Activated CD4-positive, alpha-beta T cell treated with anti-CD3 and anti-CD28 coated beads for 4 hours (primary cell): ENCODE measurements at places on chromosomes 5 and 9.

- no peak for DNase-seq
These were observed 15.9 kb downstream of the EBF1 start for GRCh38 chr5:159083548-159084452.

DNA sequence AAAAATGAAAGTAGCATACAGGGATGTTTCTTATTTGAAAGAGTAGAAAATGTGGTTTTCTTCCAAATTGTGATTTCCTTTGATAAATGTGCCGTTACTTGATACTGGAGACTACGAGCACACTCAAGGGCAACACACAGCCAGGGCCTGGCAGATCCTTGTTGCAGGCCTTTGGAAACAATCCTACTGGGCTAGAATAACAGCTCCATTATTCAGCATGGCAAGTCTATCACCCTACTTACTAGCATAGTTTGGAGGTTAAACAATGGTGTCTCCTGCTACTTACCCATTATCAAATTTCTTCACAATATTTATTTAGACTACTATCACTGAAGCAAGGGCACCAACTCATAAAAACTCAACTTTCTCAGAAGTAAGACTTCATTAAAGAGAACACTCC lies 140.8 kb upstream of the ZNF608 start:
- DNase-seq = no peak

GRCh38 chr9:104856413-104856941 lies 71.5 kb downstream of the ABCA1 start:
- no peak for DNase-seq

DNA sequence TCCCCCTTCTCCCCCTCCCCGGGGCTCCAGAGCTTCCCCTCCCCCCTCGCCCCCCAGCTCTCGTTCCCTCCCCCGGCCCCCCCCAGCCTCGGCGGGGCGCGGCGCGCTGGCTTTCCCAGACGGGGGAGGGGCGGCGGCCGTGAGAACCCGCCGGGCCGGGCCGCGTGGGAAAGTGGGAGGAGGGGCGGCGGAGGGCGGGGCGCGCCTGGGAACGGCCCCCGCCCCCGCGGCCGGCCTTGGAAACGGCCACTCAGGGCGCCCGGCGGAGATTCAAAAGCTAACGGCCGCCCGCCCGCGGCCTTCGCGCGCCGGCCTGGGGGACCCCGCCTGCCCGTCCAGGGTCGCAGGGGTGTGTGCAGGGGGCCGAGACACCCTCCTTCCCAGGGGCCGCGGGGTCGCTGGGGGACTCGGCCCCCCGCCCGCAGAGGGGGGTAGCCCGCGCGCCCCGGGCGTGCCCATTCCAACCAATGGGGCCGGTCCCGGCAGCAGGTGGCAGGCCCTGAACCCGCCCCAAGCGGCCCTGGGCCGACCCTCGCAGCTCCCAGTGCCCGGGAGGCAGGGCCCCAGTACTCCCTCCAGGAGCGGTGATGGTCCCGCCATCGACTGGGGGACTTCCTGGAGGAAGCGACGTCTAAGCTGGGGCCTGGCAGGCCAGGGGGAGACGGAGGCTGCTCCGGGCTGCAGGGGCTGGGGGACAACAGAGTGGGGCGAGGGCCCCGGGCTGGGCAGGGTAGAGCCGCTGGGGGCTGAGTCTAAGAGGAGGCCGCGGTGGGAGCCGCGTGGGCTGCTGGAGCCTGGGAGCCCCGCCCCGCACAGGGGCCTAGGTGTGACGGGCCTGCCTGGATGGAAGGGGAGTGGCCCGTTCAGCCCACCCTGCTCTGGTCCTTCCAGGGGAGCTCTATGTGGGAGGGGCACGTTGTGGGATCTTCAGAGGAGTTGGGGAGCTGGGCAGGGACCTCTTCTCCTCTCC lies 14.2 kb upstream of the NRARP start:
- no peak for DNase-seq

DNA sequence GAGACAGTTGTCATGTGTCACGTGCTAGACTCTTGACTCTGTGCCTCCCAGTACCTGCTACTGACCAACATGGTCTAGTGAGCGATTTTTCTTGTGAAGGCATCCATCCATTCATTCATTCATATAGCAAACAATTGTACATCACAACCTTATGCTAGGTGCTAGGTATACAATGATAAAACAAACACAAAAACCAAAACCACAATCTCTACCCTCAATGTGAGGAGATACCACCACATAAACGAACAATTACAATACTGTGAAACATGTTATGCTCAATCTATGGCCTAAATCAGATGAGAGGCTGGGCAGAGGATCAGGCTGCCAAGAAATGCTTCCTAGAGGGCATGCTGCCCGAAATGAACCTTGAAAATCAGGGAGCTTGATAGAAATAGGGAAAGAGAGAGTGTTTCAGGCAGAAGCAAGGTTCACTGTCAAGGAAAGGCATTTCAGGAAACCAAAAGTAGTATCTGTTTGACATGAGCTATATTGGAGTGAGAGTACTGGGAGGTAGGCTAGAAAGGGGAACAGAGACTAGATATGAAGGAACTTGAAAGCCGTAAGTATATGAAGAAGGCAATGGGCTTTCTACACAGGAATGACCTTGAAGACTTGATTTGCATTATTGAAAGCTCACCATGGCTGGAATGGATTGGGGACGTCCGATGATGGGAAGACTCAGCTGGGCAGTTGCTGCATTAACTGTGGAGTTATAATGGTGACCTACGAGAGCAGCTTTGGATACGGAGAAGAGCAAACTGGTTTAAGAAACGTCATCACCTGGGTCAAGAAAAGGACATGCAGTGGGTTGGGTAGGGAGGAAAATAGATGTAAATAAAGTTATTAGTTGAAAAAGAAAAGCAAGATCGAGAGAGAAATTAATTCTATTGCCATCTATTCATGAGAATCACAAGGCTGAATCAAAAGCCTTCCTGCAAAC lies 90.1 kb downstream of the THBS4 start:
- no peak for DNase-seq

GRCh38 chr9:28981129-28981528 lies 1407.8 kb upstream of the C9orf72 start:
- DNase-seq = no peak

DNA sequence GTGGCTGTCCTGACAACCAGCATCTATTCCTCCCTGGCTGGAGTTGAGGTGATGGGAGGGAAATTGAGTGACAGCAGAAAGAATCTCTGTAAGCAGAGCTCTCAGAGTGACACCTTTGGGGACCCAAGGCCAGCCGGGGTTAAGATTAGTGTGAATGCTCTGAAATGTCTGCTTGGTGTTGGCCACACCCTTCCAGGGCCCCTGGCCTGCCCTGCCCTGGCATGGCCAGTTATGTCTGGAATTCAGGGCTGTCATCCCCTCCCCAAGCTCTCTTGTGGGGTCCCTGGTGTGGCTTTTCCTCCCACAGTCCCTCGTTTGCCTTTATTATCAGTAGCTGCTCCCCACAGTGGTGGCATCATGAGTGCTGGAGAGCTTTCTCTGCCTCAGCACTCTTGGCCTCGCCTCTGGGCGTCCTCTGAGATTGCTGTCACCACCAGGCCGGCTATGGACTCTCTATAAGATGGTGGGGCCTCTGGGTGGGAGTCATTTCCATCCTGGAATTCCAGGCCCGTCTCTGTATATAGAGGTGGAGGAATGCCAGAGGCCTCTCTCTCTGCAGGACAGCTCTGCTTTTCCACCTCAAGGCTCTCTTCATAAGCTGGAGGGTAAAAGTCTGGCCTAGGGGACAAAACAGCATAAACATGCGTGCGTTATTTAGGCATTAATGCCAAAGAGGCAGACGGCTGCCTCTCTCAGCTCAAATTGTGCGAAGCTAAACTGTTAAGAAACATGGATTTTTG lies 3.6 kb downstream of the TMEM252 start:
- DNase-seq = no peak

- no peak for DNase-seq
These were observed 20.0 kb downstream of the PCDH1 start for GRCh38 chr5:141858079-141858765.

DNA sequence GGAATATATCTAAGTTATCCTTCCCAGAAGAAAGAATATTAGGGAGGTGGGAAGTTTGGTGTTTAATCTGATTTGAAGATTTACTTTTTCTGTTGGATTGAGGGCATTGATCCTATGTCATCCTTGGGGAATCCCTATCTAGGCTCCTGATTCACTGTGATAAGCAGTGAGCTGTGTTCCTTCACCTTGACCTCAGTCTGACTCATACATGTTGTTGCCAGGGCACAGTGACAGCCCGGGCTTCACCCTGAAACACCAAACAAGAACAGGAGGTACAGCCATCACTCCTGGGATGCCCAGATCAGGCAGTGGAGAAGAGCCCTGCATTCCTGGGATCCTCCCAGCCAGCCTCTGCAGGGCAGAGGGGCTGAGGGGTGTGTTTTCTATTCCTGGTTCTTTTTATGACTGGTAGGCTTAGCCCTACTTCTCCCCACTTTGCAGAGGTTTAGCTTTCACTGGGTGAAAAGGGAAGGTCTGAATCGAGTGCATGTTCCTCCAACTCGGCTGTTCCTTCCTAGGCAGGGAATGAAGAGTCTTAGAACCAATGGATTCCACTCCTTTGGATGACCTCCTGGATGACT lies 3.1 kb upstream of the FAM53C start:
- DNase-seq = no peak

DNA sequence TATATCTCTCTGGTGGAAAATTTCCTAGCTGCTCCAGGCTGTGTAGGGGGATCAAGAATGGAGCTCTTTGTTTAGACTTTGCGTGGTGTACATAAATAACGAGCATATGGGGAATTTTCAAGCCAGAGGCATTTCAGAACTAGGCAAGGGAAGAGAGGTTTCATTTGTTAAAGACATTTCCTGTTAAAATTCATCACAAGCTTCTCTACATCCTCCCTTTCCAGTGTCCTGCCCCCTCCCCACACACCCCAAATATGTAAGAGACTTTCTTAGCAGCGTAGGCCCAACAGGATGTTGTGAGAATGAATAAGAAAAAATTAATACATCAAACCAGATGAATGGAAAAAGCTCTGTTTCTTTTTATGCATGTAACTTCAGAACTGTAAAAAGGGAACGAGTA lies 150.3 kb downstream of the GPBP1 start:
- DNase-seq = no peak

DNA sequence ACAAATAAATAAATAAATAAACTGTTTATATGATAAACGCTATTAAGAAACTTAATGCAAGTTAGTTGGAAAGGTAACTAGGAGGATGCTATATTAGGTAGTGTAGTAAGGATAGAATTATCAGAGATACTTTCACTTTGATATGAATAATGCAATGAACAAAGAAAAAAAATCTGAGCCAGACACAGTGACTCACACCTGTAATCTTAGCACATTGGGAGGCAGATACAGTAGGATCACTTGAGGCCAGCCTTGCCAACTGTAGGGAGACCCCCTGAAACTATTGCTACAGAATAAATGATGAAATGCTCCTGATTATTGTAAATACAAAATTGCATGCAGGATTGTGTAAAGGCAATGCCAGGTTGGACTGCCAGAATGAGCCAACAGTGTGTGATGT lies 109.2 kb downstream of the ANXA2R start:
- DNase-seq = no peak

DNA sequence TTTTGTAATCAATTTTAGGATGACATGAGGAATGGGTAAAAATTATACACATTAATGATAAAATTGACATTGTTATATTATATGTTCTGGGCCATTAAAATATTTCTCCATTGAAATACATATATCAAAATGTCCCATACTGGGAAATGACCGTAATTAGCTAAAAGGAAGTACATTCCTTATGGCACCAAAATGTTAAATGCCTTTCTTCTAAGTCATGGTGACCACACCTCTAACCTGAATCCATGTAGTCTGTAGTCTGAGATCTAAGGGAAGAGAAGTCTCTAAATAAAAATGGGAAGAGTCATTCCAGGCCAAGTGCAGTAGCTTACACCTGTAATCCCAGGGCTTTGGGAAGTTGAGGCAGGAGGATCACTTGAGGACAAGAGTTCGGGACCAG lies 10.0 kb upstream of the GDA start:
- DNase-seq = no peak

GRCh38 chr9:79574136-79574535 lies 2.4 kb downstream of the TLE4 start:
- no peak for DNase-seq

- no peak for DNase-seq
These were observed 15.8 kb downstream of the ARRDC3 start for GRCh38 chr5:91367344-91367743.

DNA sequence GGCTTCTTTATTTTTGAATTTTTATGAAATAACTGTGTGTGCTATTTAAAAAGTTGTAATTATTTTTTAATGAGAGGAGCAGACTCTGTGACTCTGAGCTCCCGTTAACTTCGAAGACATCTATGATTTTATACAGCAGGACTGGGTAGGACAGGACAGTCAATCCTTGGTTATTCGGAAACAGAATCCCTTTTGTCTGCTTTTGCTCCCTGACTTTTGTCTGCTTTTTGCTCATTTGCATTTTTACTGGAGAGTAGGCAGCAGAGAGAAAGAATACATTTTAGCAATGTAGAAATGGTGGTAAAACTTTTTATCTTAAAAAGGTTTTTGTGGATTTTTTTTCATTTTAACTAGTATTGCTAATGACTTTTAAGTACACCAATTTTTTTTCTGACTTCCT lies 303.6 kb downstream of the ARHGAP26 start:
- no peak for DNase-seq

GRCh38 chr5:68818057-68818695 lies 275.6 kb upstream of the SLC30A5 start:
- no peak for DNase-seq

GRCh38 chr5:158670201-158670600 lies 429.5 kb downstream of the EBF1 start:
- DNase-seq = no peak
